HEK293T (cell line): ENCODE measurements at places on chromosomes 1 and 21.

DNA sequence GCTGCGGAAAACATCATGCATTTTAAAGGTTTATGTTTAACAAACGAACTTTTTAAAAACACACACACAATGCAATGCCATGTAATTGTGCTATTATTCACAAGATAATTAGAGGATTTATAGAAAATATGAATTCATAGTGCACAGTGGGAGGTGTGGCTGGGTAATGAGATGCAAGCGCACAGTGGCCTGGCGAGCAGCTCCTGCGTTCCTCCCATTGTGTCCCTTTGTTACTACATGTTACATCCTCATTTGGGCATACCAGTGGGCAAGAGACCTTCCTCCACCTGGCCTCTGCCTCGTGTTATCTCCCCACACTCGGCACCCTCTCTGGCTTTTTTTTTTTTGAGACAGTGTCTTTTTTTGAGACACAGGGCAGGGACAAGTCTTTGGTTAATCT is 30.0 kb upstream of the TENT5B start:
- DNase-seq, result no peak

- DNase-seq, result no peak
Observed at GRCh38 chr1:3707298-3707938, 44.8 kb upstream of the CCDC27 start.

GRCh38 chr21:40404396-40404800 is 442.6 kb downstream of the DSCAM start:
- DNase-seq, result no peak

DNA sequence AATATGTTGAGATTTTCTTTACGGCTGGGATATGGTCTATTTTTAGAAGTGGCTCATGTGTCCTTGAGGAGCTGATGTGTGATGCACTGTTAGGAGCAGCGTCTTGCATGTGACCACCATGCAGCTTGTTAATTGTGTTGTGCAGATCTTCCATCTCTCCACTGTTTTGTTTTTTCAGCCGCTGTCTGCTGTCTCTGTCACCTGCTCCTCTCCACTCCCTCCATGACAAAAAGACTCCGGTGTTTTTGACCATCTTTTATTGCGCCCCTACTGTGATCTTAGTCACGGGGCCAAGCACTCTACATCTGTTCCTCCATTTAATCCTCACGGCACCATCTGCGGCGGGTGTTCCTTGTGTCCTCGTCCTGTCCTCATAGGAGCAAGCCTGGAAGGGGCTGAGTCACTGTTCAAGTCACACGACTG is 51.8 kb downstream of the ADARB1 start:
- no peak for DNase-seq

GRCh38 chr1:192350356-192350755 is 33.6 kb downstream of the RGS21 start:
- no peak for DNase-seq

DNA sequence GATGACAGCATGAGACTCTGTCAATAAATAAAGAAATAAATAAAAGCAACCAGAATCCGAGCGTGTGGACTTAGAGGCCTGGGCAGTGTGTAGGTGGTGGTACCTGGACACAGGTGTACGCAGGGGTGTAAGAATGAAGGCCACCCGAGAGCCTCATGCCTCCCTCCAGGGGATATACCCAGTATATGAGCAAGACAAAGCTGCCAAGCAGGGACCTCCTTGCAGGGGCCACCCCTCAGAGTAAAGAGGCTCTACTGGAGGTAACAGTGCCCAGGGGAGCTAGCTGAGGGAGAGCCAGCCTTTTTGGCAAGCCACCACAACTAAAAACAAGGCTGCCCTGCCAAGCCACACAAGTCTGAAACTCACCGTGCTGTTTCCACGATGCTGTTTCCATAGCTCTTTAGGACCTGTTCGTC is 179.2 kb upstream of the RAB4A start:
- no peak for DNase-seq

GRCh38 chr21:35072960-35073359 is 23.9 kb upstream of the RUNX1 start:
- DNase-seq, result no peak

DNA sequence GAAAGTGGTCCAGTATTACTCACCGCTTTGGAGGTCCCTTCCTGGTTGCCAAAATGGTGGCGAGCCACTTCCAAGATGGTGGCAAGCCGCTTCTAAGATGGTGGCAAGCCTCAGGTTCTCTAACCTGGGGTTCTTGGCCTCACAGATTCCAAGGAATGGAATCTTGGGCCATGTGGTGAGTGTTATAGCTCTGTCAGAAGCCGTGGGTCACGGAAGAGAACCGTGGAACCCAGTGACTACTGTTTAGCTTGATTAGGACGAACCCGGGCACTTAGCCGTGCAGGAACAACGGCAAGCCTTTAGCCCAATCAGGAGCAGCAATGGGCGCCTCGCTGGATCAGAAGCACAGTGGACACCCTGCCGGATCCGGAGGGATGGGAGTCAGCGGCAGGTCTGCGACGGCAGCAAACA is 356.2 kb upstream of the TMPRSS15 start:
- DNase-seq, result no peak

GRCh38 chr1:159737238-159737916 is 23.0 kb upstream of the CRP start:
- no peak for DNase-seq

DNA sequence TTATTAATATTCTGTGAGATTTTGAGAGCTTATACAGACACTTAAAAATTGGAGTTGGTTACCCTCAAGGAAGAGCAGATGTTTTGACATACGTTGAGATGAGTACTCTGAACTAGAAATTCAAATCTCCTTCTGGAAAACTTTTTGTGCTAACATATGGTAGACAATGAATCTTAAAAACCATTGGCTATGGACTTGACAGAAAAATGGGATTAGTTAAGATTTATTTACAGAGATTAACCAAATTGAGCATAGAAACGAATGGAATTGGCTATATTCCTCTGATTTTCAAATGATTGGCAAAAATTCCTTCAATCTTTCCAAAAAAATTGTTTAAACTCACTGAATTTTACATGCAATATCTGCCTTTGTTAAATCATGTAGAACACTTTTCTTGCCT is 1392.9 kb downstream of the BRINP3 start:
- no peak for DNase-seq

GRCh38 chr1:116123837-116124533 is 12.8 kb downstream of the MAB21L3 start:
- DNase-seq, result no peak

GRCh38 chr1:2605509-2606395 is 19.2 kb downstream of the PRXL2B start:
- DNase-seq, result no peak

GRCh38 chr1:23385119-23385621 is 15.5 kb upstream of the ZNF436 start:
- DNase-seq, result no peak

DNA sequence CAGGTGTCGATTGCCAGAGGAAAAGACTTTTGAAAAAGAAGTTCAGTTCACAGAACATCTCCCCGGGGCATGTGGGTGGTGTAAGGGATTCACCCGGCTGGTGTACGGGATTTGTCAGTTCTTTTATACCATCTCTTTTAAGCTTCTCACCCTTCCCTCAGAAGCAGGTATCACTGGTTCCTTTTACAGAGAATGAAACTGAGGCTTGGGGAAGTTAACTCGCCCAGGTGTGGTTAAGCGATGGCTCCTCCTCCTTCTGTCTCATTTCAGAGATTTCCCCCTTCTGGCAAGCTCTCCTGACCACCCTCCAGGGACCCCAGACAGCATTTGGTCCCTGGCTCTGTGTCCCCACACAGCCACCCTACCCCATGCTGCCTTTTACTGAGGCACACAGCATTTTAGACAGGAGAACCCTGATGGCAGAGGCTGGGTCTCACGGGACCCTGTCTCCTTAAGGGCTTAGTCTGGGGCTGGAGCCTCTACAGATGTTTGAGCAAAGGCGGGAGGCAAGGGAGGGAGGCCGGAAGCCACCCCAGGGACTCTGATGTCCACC is 2.8 kb upstream of the ECE1 start:
- DNase-seq, result no peak

DNA sequence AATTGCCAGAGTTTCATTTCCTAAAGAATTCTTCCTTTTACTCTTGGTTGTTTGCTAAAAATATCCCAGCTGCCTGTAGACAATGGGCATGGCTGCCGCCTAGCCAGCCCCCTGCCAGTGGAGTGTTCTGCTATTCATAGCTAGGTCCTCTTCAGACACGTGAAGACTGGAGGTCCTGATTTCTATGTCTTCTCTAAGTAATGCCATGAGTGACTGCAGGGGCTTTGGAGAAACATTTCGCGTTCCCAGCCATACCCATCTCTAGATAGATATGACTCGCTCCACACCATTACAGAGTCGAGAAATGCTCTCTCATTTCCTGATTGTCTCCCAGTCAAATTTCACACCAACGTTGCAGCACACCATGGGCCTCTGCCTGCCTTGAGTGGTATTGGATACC is 99.5 kb upstream of the BACE2 start:
- no peak for DNase-seq

DNA sequence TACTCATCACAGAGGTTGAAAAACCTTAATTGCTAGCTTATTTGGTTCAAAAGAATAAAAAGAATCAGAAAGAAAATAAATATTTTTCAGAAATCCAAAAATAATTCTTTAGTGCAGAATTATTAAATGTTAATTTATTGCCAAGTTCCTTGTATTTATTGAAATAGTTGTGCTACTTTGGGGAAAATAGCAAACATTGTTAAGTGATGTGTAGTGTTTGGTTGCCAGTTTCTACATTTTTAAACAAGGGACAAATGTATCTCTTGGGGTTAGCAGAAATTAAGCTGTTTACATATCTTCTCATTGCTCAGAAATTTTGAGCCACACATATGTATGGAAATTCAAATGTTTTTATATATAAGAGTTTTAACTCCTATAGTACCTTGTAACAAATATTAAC is 775.0 kb downstream of the USP25 start:
- no peak for DNase-seq

- DNase-seq, result no peak
Observed at GRCh38 chr1:214673576-214673975, 70.6 kb downstream of the CENPF start.

GRCh38 chr1:204348722-204349121 is 11.0 kb downstream of the PLEKHA6 start:
- no peak for DNase-seq

GRCh38 chr21:44431300-44431699 is 24.0 kb upstream of the LRRC3 start:
- no peak for DNase-seq

GRCh38 chr21:32410916-32411315 is 1.6 kb upstream of the EVA1C start:
- no peak for DNase-seq

- no peak for DNase-seq
Observed at GRCh38 chr21:44618909-44619308, 7.0 kb downstream of the KRTAP10-8 start.

DNA sequence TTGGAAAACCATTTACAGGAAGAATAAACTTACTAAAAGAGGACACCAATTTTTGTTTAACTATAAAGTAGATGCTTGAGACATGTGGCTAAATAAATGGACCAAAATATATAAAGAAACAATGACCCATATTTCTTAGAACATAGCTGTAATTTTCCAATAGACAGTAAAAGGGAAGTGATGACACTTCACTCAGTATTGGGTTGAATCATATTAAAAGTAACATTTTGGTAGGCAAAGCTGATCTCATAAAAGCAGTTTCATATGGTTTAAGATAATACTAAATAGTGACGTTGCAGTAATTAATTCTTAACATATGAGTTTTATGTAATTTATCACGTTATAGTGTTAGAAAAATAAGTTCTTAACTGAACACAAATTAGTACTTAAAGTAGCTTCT is 308.9 kb upstream of the RUNX1 start:
- no peak for DNase-seq

- DNase-seq, result no peak
Observed at GRCh38 chr1:107949467-107950253, 15.3 kb downstream of the VAV3 start.

DNA sequence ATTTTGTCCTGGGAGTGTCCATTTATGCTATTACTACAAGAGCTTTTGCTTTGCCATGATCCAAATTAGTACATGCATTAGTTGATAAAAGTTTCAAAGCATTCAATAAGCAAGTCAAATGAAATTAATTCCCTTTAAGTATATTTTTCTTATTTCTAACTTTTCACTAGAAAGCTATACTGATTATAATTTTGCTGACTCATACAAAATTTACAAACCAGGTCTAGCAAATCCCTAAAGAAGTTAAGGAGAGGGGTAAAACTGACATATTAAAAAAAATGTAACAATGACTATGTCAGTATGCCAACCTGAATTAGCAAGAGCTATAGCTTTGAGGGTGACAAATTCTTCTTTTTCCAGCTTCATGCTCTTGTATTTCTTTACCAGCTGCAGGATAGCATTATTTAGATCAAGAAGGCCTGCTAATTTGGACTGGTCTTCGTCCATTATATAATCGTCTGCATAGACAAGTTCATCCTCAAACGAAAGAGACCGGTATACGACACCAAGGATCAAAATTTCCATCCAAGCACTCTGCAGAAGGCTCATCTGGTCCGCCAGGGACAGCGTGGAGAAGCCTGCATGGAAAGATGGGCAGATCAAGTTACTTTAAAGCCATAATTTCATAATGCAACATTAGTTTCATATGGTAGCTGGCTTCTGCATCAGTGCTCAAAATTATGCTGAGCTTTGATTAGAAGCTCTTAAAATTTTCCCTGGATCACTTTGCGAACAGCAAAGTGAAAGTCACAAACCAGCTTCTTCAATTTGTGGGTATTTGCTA is 95.8 kb upstream of the USH2A start:
- no peak for DNase-seq

DNA sequence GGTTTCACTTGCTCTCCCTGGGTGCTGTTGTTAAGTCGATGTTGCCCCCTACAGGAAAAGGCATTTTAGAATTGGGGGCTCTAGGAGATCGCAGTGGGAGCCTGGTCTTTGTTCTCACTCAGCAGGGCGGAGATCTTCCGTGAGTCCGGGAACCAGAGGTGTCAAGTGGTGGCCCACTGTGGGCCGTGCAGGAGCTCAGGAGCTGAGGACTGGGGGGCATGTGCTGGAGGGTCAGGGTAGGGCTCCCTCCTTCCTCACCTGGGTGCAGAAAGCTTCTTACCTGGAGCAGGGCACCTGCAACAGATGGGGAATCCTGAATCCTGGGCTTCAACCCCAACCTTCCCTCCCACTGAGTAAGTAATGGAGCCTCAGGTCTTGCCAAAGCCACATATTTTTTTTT is 392.7 kb downstream of the NPHP4 start:
- no peak for DNase-seq

DNA sequence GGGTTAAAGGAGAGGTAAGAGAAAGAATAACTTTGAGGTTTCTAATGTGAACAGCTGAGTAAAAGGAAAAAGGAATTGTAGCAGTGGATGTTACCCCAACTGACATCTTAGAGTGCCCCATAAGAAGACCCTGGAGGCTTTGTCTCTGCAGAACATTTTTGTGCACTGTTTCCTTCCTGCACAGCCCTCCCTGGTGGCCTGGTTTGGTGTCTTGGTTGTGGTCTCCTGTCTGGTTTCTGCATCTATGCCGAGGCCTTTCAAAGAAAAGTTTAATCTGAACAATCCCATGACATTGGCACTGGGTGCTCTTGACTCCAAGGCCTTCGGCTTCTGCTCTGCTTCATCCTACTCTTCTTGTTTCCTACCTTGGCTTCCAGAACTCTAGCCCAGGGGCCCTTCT is 57.8 kb downstream of the RHOU start:
- DNase-seq, result no peak

GRCh38 chr1:6800745-6801144 is 15.5 kb downstream of the CAMTA1 start:
- DNase-seq, result no peak
